ENCODE measurements at places on chromosomes 7 and 10. TPM values are rescaled to one million over a fixed set of nuclear protein-coding genes. Genes with fewer than 3 reads are reported as not detected.

GRCh38 chr7:142796001-142796500, 25.3 kb downstream of the PRSS2 start:
- peak; percentile 62 for DNase-seq

DNA sequence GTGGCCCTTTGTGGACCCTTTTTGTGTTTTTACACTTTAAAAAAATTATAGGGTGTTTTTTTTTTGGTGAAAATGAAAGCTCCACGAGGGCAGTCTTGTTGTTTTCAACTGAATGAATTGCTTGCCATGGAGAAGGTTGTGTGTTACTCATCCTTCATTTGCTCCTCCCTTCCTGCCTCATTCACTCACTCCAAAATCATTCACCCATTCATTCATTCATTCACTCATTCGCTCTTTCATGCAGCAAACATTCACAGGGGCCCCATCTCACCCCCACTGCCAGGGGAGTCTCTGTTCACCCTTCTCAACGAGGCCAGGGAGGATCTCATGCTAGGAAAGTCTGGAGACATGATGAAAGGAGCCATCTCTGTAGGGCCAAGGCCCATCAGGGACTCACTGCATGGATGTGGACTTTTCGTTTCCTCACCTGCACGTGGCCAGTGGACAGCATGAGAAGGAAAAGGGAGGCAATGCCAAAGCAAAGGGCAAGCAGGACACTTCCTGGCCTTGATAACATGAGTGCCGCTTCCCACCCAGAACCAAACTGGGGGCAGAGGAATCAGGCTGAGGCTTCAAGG, 62.8 kb upstream of the COL13A1 start:
- no peak for DNase-seq

DNA sequence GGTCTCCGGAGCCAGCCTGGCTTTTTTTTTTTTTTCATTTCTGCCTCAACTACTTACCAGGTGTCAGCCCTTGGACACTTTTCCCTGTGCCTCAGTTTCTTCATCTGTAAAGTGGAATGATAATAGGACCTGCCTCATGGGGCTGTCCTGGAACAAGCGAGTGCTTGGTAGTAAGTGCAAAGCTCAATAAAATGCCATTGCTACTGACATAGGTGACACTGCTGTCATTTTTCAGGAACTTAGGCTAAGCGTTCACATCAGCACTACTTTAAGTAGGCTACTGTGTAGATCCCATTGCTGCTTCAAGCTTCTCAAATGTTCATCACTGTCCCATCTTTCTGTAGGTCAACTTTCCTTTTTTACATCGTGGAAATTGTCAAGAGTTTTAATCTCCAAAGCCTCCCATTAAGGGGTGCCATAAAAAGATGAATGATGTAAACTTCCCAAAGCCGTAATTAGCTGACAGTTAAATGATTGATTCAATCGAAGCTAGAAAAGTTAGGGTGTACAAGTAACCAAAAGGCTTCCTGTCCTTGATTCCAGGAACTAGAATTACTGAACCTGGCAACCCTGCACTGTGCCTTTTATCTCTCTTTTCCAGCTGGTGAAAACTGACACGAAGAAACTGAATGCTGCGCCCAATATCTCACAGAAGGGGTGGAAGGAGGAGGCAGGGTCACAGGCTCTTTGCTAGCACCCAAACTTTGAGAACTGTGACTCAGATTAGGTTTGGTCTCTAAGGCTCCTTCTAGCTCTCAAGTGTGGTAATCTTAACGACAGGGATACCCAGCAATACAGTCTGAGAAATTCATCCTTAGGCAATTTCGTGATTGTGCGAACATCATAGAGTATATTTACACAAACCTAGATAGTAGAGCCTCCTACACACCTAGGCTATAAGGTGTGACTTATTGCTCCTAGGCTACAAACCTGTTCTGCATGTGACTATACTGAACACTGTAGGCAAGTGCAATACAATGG, 861 bp upstream of the USP6NL start:
- DNase-seq: no peak

GRCh38 chr10:113292086-113292485, 260.8 kb upstream of the HABP2 start:
- DNase-seq: no peak

- DNase-seq: no peak
These were observed 15.5 kb upstream of the CNOT4 start for GRCh38 chr7:135525426-135525825.

- DNase-seq: no peak
These were observed 211.8 kb upstream of the FOXK1 start for GRCh38 chr7:4470246-4470645.

GRCh38 chr7:69656890-69657289, 58.6 kb downstream of the AUTS2 start:
- no peak for DNase-seq

GRCh38 chr10:127797339-127797738, 60.4 kb downstream of the FOXI2 start:
- DNase-seq: no peak

DNA sequence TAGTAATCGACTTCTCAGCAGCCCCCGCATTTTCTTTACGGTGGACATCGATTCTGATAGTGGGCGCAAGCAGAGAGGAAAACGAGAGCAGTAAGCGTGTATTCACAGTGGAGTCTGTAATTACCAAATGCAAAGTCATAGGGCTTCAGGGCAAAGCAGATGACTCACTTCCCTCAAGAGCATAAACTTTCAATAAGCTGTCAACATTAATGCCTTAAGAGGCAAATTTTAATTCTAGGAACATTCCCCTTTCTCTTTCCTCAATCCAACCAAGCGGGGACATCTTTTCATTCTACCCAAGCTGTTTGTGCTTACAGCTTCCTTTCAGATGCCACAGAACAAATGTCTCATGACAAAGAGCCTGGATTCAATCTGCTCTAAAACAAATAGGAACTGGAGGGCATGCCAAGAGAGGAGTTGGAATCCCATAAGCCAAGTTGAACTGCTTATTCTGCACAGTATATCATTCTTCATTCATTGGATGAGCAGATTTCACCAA, 48.6 kb downstream of the MALSU1 start:
- DNase-seq: no peak

The NUTM2E gene
- total RNA-seq: 0.15 TPM

All from H7 (cell line).